Left lobe of liver (tissue), 2 donors: ENCODE measurements at places on chromosomes 11 and 22. TPM values are rescaled to one million over a fixed set of nuclear protein-coding genes. Genes with fewer than 3 reads are reported as not detected.

DNA sequence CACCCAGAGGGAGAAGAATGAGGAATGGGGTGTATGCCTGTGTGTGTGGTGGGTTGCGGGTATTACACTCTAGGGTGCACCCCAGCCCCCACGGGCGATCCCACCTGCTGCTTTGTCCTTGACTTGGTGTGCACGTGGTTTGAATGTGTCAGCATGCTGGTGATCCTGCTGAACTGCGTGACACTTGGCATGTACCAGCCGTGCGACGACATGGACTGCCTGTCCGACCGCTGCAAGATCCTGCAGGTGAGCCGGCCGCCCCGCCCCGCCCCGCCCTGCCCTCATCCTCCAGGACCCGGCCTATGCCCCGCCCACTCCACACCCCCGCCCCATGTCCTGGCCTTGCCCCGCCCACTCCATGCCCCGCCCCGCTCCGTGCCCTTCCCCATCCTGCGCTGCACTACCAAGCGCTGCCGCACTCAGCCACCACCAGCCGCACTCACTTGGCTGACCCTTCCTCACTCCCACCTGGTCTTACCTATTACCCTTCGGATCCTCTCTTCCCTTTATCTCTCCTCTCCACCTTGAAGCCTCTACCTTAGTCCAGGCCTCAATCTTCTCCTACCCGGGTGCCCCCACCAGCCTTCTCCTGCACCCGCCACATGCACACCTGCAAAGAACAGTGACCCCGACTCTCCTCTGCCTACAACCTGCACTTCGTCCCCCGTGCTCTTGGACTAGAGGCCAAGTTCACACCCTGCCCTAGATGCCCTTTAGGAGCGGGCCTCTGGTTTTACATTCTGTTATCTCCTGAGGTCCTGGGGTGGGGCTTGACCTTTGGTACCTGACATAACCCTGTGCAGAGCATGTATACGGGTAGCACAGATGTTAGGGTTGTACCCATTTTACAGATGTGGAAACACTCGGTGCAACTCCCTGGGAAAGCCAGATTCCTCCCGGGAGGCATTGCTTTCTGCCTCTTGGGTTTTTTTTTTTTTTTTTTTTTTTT is 27.7 kb downstream of the CACNA1I start:
- DNase-seq = no peak

GRCh38 chr22:30239488-30240405 is 6.8 kb downstream of the LIF start:
- DNase-seq = no peak

Gene CHEK1
- 0.53 TPM for total RNA-seq

Gene DKK3
- 5.5 TPM for total RNA-seq

Gene ESAM
- 10.5 TPM for total RNA-seq

DNA sequence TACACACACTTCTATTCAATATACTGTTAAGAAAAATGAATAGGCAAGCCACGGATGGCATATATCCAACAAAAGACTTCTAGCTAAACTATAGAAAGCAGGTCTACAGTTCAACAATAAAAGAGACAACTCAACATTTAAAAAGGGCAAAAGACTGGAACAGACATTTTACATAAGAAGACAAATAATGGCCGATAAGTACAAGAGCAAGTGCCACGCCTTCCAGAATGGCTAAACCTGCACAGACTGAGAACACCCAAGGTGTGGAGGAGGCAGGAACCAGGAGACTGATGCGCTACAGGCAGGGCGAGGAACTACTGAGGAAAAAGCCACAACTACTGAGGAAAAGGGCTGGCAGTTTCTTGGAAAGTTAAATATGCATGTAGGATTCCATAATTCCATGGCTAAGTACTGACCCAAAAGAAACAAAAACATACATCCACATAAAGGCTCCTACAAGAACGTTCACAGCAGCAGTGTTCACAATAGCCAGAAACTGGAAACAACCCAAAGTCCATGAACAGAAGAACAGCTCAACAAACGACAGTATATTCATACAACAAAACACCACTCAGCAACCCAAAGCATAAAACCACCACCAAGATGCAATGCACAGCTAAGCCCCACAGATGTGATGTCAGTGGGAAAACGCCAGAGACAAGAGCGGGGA is 9.6 kb upstream of the MOB2 start:
- DNase-seq = no peak

- DNase-seq = no peak
These were observed 10.8 kb downstream of the TP53I11 start for GRCh38 chr11:44939673-44940395.
